ENCODE measurements at places on chromosomes 3 and 15.

- DNase-seq: no peak
Observed at GRCh38 chr15:23436421-23436820, 10.6 kb downstream of the GOLGA6L2 start.

GRCh38 chr15:44099671-44100070 is 95.4 kb downstream of the FRMD5 start:
- no peak for DNase-seq

- no peak for DNase-seq
Observed at GRCh38 chr15:89593018-89593417, 17.7 kb downstream of the TICRR start.

GRCh38 chr3:139671107-139671506 is 6.7 kb downstream of the NMNAT3 start:
- no peak for DNase-seq
